ENCODE measurements at places on chromosomes 2 and 18.

- DNase-seq: no peak
Observed at GRCh38 chr18:47632970-47633635, 297.4 kb downstream of the SMAD2 start.

- no peak for DNase-seq
Observed at GRCh38 chr2:24209389-24210105, 34.7 kb downstream of the FAM228A start.

GRCh38 chr2:44877417-44877816, 64.1 kb upstream of the SIX3 start:
- DNase-seq: no peak

DNA sequence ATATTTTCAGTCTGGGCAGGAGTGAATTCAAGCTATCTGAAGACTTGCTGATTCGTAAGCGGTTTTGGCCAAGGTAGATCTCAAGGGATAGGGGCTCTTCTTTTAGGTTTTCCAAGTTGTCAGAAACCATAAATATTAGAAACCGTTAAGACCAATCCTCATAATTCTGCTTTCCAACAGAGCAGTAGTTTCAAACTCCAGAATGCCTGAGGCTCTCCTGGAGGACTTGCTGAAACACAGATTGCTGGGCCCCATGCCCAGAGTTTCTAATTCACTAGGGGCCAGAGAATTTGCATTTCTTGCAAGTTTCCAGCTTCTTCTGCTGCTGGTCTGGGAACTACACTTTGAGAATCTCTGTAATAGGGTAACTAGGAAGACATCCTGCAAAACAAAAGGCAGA, 1855.7 kb upstream of the CELF4 start:
- no peak for DNase-seq

GRCh38 chr2:222039821-222040220, 259.0 kb downstream of the PAX3 start:
- DNase-seq: no peak

DNA sequence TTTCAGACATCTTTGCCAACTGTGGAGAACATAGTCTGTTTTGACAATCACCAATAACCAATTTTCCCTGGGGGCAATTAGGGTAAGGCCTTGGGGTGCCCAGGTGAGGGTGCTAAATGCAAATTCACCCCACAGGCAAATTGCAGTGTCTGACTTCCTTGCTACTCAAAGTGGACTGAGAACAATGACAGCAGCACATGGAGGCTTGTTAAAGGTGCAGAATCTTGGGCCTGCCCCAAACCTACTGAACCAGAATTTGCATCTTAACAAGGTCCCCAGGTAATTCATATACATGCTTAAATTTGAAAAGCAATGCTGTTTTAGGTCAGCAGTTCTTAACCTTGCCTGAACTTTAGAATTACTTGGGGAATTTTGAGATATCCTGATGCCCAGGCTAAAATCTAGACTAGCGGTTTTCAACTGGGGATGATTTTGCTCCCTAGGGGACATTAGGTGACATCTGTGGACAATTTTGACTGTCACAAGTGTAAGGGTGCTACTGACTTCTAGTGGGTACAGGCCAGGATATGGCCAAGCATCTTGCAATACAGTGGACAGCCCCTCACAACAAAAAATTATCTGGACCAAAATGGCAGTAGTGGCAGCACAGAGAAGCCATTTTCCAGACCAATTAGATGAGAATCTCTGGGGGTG, 80.2 kb upstream of the GCFC2 start:
- no peak for DNase-seq

DNA sequence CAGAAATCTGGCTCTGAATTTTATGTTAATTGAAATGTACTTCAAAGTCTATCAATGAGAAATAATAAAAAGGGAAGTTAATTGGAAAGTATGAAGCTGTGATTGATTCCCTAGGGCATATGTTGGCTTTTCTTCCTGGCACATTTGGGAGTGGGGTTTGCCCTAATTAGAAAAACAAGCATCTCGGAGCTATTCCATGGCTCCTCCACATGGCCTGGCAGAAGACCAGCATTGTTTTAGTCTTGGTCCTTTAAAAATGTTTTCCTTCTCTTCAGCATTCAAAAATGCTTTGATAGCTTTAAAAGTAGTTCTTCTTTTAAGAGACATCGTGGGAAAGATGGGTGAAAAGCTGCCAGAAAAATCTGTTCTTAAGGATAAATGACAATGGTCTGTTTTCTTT, 445.5 kb upstream of the PKDCC start:
- DNase-seq: no peak

Data from AG04449 (cell line).